Lung (tissue), 17 donors: ENCODE measurements at places on chromosomes 3 and 15. TPM values are rescaled to one million over a fixed set of nuclear protein-coding genes. Genes with fewer than 3 reads are reported as not detected.
A peak's percentile ranks its signal among the peaks of the same experiment; 100 is the strongest.

The ABHD6 gene
- 9.7 TPM for polyA plus RNA-seq

GRCh38 chr3:21795152-21795837 lies 44.3 kb upstream of the ZNF385D start:
- H3K27ac ChIP-seq, result no peak overlapping the region
- peak; percentile 68 for DNase-seq
- no peak overlapping the region for H3K4me3 ChIP-seq

The OXTR gene
- polyA plus RNA-seq, result 0.49 TPM

DNA sequence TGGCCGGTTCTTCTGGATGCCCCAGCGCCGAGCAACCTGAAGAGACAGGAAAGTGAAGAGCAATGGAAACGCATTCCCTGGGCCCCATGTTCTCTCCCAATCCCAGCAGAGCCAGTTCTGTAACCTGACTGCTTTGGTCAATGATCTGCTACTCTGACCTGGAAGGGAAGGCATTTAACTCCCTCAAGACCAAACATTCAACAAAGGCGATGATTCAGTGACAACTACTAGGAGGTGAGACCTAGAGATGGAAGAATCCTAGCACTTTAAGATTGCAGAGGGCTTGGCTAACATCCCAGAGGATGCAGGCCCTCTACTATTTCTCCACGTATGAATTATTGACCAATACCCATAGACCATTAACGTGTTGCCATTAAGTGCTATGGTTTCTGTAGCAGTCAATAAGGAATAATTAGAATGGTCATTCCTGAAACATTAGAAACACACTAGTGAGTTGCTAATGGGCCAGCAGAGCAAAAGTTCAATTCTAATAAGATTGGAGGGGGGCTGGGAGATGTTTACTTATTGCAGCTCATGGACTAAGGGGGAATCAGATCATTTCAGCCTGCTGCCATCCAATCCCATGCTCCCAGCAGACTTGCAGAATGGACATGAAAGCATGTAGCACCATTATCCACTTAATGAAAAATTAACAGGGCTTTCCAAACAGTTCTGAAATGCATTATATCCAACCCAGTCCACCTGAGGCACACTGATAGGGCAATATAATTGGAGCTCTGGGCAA lies 56.6 kb downstream of the ETV5 start:
- H3K4me3 ChIP-seq, result no peak overlapping the region
- no peak overlapping the region for H3K27ac ChIP-seq
- H3K36me3 ChIP-seq, result peaks cover 13% of the 10 kb centered on the region
- H3K4me1 ChIP-seq, result no peaks in the 10 kb centered on the region

- peaks cover 21% of the 10 kb centered on the region for H3K36me3 ChIP-seq
- no peaks in the 10 kb centered on the region for H3K4me1 ChIP-seq
- H3K27ac ChIP-seq, result no peak overlapping the region
- DNase-seq, result no peak
These were observed 10.5 kb downstream of the ACOX2 start for GRCh38 chr3:58526515-58526957.

- no peaks in the 10 kb centered on the region for H3K36me3 ChIP-seq
- no peaks in the 10 kb centered on the region for H3K4me1 ChIP-seq
- H3K4me3 ChIP-seq, result no peak overlapping the region
- no peak for DNase-seq
These were observed 6.2 kb downstream of the SEMA5B start for GRCh38 chr3:123021388-123021787.

- H3K36me3 ChIP-seq, result no peaks in the 10 kb centered on the region
- H3K27me3 ChIP-seq, result no peaks in the 10 kb centered on the region
- no peak overlapping the region for H3K27ac ChIP-seq
- no peak for DNase-seq
- H3K4me1 ChIP-seq, result no peaks in the 10 kb centered on the region
These were observed 201.3 kb upstream of the LRIG1 start for GRCh38 chr3:66702126-66702525.

DNA sequence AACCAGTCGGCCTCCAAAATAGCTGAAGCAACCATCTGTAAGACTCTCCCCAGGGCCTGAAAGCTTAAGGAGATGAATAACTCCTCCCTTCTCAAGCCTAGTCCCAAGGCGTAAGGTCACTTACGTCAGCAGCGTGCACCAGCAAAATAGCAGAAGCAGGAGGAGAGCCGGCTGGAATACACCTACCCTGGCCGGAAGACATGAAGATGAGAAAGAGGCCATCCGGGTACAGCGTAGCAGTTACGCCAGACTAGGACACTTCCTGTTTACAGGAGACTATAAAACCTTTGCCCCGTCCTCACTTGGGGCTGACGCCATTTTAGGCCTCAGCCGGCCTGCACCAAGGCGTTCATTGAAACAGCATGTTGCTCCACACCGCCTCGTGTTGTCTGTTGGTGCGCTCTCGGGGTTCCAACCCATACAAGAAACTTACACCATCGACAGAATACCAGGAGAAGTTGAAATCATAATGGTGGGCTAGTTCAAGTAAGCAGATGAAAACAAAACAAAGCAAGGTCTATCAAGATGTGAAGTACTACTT lies 2.5 kb downstream of the CFAP92 start:
- H3K4me3 ChIP-seq, result no peak overlapping the region
- no peaks in the 10 kb centered on the region for H3K27me3 ChIP-seq
- H3K36me3 ChIP-seq, result no peaks in the 10 kb centered on the region
- H3K4me1 ChIP-seq, result no peaks in the 10 kb centered on the region
- H3K27ac ChIP-seq, result no peak overlapping the region

The CEP152 gene
- polyA plus RNA-seq, result 0.86 TPM

The CCDC54 gene
- polyA plus RNA-seq, result not detected

The PCLAF gene
- 7.3 TPM for polyA plus RNA-seq

- no peak for DNase-seq
- H3K36me3 ChIP-seq, result no peaks in the 10 kb centered on the region
- H3K27ac ChIP-seq, result no peak overlapping the region
- no peak overlapping the region for H3K4me3 ChIP-seq
- no peaks in the 10 kb centered on the region for H3K27me3 ChIP-seq
These were observed 11.2 kb downstream of the TMOD3 start for GRCh38 chr15:51840692-51841091.

The SAMD7 gene
- polyA plus RNA-seq, result not detected

GRCh38 chr3:52026041-52026440 lies 30.3 kb downstream of the DUSP7 start:
- no peaks in the 10 kb centered on the region for H3K4me1 ChIP-seq
- no peaks in the 10 kb centered on the region for H3K36me3 ChIP-seq
- H3K27me3 ChIP-seq, result no peaks in the 10 kb centered on the region
- no peak overlapping the region for H3K4me3 ChIP-seq

GRCh38 chr15:34933432-34933975 lies 36.0 kb downstream of the AQR start:
- DNase-seq, result no peak
- H3K27ac ChIP-seq, result no peak overlapping the region
- H3K36me3 ChIP-seq, result peaks cover 52% of the 10 kb centered on the region

GRCh38 chr3:72041511-72041910 lies 256.6 kb upstream of the PROK2 start:
- H3K27ac ChIP-seq, result no peak overlapping the region
- H3K36me3 ChIP-seq, result no peaks in the 10 kb centered on the region
- peaks cover 1% of the 10 kb centered on the region for H3K4me1 ChIP-seq

The TSPAN3 gene
- polyA plus RNA-seq, result 472 TPM

GRCh38 chr3:192727032-192727847 lies at the start of gene FGF12:
FGF12 (minus strand) TSS chr3:192727541.
- peak; percentile 84 for DNase-seq
- H3K36me3 ChIP-seq, result no peaks in the 10 kb centered on the region
- peak within 1 kb of the TSS; percentile 88 for H3K27ac ChIP-seq
- no peak within 1 kb of the TSS for H3K4me3 ChIP-seq
- H3K27me3 ChIP-seq, result no peaks in the 10 kb centered on the region

DNA sequence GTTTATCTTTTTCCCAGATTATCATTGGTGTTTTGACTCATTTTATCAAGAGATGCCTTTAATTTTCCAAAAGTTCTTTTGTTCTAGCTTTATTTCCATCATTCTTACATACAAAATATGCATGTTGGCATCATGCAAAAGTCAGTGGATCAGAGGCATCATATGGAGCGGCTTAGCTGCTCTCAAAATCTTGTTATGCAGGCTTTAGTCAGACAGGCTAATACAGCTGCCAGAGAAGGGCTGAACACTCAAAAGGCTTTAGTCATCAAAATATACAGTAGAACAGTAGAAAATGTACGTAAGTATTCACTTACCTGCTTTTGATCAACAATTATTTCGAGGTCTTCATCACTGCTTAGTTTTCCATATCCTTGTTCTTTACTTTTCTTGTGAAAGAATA lies 65.5 kb downstream of the PEX5L start:
- H3K36me3 ChIP-seq, result no peaks in the 10 kb centered on the region
- H3K27ac ChIP-seq, result no peak overlapping the region
- no peaks in the 10 kb centered on the region for H3K27me3 ChIP-seq
- H3K4me1 ChIP-seq, result no peaks in the 10 kb centered on the region

- H3K27me3 ChIP-seq, result no peaks in the 10 kb centered on the region
- no peak overlapping the region for H3K27ac ChIP-seq
- H3K4me1 ChIP-seq, result no peaks in the 10 kb centered on the region
- DNase-seq, result no peak
These were observed 105.3 kb upstream of the ACP3 start for GRCh38 chr3:132211896-132212295.

GRCh38 chr3:37700466-37701248 lies 161.0 kb upstream of the CTDSPL start:
- peaks cover 27% of the 10 kb centered on the region for H3K4me1 ChIP-seq
- H3K36me3 ChIP-seq, result no peaks in the 10 kb centered on the region
- no peak for DNase-seq
- H3K27ac ChIP-seq, result no peak overlapping the region
- no peaks in the 10 kb centered on the region for H3K27me3 ChIP-seq

DNA sequence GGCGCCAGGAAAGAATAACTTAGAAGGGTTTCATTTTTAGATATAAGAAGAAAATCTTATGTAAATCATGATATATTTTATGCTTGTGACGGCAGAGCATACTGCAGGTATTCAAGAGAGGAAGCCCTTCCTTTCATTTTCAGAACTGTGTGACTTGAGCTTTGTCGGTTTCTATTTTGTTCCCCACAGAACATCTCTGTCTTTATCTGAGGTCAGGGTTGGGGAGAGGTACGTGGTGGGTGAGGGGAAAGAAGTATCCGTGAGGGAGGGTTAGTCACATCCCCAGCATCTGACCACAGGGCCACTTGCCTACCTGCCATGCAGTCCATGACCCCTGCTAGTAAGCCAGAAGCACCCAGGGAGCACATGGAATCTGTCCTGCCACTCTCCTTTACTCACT lies 126.5 kb downstream of the DGKG start:
- H3K4me3 ChIP-seq, result no peak overlapping the region
- no peak for DNase-seq
- H3K4me1 ChIP-seq, result peaks cover 12% of the 10 kb centered on the region
- no peaks in the 10 kb centered on the region for H3K36me3 ChIP-seq

The IQCH gene
- polyA plus RNA-seq, result 1.1 TPM

GRCh38 chr3:29555590-29555989 lies 274.7 kb downstream of the RBMS3 start:
- no peaks in the 10 kb centered on the region for H3K27me3 ChIP-seq
- no peak for DNase-seq
- H3K4me1 ChIP-seq, result peaks cover 9% of the 10 kb centered on the region

The ERICH6 gene
- not detected for polyA plus RNA-seq

DNA sequence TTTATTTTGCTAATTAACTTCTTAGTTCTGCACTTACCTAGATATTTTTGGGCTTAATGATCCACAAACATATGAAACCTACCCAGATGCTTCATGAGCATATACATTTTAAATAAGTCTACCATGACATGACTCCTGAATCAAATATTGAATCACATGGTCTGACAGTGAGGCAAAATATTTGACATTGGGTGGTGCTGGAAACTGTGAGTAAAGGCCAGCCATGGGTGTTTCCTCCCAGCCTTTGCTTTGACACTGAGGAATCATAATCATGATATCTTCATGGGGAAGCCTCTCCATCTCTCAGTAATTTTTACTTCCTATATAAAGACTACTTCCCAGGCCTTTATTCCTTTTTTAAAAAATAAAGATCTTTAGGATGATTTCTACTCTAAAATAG lies 22.8 kb upstream of the SSR3 start:
- no peaks in the 10 kb centered on the region for H3K36me3 ChIP-seq
- no peaks in the 10 kb centered on the region for H3K27me3 ChIP-seq
- H3K4me3 ChIP-seq, result no peak overlapping the region
- no peak for DNase-seq

GRCh38 chr3:169984292-169984691 lies 17.7 kb downstream of the SEC62 start:
- peak; percentile 34 for DNase-seq
- no peak overlapping the region for H3K4me3 ChIP-seq
- H3K27me3 ChIP-seq, result no peaks in the 10 kb centered on the region
- no peaks in the 10 kb centered on the region for H3K4me1 ChIP-seq
- H3K36me3 ChIP-seq, result peaks cover 39% of the 10 kb centered on the region

- H3K4me3 ChIP-seq, result no peak overlapping the region
- no peak for DNase-seq
- H3K27me3 ChIP-seq, result no peaks in the 10 kb centered on the region
These were observed 29.5 kb upstream of the SMAD3 start for GRCh38 chr15:67035886-67036285.

The CHL1 gene
- polyA plus RNA-seq, result 1.1 TPM

- peaks cover 5% of the 10 kb centered on the region for H3K4me1 ChIP-seq
- H3K4me3 ChIP-seq, result no peak overlapping the region
- H3K27me3 ChIP-seq, result no peaks in the 10 kb centered on the region
- peak overlapping the region; percentile 63 for H3K27ac ChIP-seq
These were observed 8.1 kb upstream of the MAPK6 start for GRCh38 chr15:52010633-52011595.

- no peak overlapping the region for H3K4me3 ChIP-seq
- no peaks in the 10 kb centered on the region for H3K36me3 ChIP-seq
- H3K4me1 ChIP-seq, result no peaks in the 10 kb centered on the region
- H3K27me3 ChIP-seq, result no peaks in the 10 kb centered on the region
These were observed 48.2 kb downstream of the TRIM42 start for GRCh38 chr3:140726066-140726465.

DNA sequence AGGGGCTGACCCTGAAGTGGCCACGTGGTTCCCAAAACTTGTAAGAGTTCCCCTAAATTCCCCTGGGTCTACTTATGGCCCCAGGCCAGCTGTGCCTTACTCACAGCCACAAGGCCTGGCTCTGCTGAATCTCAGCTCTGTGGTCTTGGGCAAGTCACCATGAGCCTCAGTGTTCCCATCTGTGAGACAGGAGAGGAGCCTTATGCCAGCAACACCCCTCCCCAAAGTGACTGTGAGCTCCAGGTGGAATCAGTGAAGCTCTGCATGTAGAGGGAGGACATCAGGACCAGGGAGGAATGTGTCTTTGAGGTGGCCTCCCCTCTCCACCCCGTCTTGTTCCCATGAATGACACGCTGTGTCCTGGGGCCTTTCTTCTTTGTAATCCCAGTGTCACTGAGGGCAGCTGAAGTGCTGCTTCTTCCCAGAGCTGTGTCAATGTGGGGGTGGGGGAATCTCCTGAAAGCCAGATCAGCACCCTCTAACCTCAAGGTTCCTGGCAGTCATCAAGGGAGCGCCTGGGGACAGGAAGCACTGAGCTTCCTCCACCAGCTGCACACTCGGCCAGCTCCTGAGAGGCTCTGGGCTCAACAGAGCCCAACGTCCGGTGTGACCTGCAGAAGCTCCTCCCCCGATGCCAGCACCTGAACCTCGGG lies 258.9 kb downstream of the UACA start:
- peak; percentile 58 for DNase-seq
- no peak overlapping the region for H3K4me3 ChIP-seq
- peak overlapping the region; percentile 29 for H3K27ac ChIP-seq

DNA sequence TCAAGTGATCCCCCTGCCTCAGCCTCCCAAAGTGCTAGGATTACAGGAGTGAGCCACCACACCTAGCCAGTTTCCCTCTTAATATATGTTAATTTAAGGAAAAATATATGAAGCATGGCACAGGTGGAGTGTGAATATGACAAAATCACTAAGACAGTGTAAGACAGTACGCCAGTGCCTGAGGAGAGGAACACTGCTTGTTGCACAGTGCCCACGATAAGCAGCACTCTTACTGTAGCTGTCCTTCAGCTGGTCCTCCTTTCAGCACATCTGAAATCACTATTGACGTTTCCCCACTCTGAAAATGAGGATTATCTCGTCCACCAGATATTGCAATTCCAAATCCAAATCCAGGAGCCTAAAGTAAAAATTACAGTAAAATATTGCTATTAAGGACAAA lies 49.3 kb downstream of the TJP1 start:
- no peaks in the 10 kb centered on the region for H3K27me3 ChIP-seq
- peaks cover 4% of the 10 kb centered on the region for H3K36me3 ChIP-seq
- peaks cover 14% of the 10 kb centered on the region for H3K4me1 ChIP-seq
